ENCODE measurements at places on chromosomes 16 and 17. TPM values are rescaled to one million over a fixed set of nuclear protein-coding genes. Genes with fewer than 3 reads are reported as not detected.

DNA sequence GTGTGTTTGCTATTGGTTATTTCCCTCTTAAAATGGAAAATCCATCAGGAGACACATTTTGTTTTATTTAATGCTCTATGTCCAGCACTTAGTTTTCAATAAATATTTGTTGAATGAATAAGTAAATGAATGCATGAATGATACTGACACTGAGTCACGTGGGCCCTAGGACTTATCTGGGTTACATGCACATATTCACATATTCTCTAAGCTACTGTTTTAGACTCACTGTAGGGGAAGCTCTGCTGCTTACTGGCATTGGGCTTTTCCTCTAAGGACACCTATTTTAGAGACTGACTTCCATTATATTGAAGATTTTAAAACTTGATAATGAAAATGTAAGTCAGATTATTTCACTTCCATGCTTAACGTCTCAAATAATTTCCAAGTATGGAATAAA, 327.2 kb downstream of the UTP18 start:
- DNase-seq: no peak

DNA sequence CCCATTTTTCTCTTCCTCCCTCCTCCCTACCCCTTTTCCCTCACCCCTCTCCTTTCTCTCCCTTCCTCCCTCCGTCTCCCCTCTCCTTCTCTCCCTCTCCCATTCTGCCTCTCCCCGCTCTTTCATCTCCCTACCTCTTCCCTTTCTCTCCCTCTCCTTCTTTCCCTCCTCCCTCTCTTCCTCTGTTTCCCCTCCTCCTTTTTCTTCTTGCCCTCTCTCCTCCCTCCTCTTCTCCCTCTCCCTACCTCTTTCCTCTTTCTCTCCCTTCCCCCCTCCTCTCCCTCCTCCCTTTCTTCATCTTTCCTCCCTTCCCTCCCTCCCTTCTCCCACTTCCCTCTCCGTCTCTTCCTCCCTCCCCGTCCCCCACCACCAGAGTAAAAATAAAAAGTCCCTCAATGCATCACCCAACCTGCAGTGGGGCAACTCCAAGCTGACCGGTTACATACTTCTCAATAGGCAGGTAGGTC, 10.4 kb downstream of the CHD9NB start:
- no peak for DNase-seq

- DNase-seq: peak; percentile 75
These were observed 9.6 kb upstream of the ZFHX3 start for GRCh38 chr16:73057291-73058210.

- no peak for DNase-seq
These were observed 37.6 kb downstream of the FTO start for GRCh38 chr16:53741546-53741945.

- DNase-seq: no peak
These were observed 36.6 kb downstream of the MPRIP start for GRCh38 chr17:17078832-17079231.

DNA sequence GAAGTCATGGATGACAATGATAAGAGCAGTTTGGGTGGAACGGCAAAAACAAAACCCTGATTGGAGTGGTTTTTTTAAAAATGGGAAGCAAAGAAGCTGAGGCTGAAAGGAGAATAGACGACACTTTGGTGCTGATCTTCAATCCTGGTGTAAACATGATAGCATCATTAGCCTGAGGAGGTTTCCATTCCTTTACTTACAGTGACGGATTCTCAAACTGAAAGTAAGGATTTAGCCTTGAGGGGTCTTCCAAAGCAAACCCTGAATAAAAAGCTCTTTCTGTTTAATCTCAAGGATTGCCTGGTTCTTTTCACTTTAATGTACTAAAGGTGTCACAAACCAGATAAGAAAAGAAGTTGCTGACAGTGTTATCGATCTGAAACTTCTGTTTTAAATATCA, 69.3 kb downstream of the KCNJ2 start:
- no peak for DNase-seq

GRCh38 chr16:84599521-84600202, 18.2 kb downstream of the COTL1 start:
- peak; percentile 94 for DNase-seq

The TBC1D3 gene
- total RNA-seq: 0.18 TPM

The GNG13 gene
- not detected for total RNA-seq

DNA sequence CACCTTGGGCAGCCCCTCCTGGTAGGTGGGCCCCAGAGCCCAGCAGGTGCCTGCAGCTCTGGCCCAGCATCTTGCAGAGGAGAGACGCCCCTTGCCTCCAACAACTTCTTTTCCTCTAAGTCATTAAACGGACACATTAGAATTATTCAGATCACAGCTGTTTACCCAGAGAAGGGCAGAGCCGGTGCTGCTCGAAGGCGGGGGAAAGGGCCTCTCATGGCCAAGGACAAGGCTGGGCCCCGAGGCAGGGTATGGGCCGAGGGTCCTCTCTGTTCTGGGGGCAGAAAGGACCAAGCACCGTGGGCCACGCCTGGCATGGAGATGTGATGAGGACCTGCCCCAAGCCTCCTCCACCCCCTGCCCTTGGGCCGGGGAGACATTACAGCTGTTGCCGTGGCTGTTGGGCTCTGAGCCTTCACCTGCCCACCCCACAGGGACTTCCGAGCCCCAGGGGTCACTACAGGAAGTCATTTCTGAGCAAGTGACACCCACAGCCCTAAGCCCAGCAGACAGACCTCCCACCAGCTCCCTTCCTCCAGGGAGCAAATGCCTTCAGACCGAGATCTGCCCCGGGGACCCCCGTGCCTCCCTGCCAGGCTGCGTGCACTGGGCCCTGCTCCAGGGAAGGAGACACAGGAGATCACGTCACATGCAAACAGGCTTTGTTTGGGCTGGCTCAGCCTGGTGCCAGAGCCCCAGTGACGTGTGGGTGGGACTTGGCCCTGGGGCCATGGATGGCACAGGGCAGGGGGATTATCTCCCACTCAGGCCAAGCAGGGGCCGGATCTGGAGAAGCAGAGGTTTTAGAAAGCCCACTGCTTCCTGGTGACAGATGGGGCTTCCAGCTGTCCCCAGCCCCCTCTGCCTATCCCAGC, 699 bp upstream of the PVALEF start:
- DNase-seq: peak; percentile 68

DNA sequence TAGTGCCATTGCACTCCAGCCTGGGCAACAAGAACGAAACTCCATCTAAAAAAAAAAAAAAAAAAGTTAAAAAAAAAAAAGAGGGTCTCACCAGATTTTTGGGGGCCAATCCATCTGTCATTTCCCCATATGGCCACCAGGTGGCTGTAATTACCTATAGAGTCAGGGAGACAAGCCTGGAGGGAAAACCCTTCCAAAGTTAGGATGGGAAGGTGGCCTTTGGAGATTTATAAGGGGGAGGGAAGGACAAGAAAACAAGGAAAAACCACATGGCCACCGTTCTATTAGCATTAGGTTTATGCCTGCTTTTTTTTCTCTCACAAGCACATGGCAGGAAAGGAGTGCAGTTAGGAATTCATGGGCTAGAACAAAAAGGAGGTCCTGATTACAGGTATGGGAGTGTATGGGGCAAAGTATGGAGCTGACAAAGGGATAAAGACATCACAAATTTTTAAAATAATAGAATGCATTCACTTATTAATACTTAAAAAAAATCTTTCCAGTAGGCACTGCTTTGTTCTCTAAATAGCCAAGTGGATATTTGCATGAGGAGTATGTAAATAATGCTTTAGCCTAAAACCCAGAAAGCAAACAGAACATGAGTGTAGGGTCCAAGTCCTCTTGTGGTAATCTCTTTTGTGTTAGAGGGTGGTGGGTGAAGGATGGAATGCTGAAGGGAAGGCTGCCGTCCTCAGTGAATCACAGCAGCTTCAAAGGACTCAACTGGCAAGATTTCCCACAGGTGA, 5.1 kb downstream of the CYB5D1 start:
- peak; percentile 91 for DNase-seq

- no peak for DNase-seq
These were observed 21.8 kb upstream of the NAGLU start for GRCh38 chr17:42514279-42514678.

The RNF166 gene
- 27.2 TPM for total RNA-seq

The OTOA gene
- not detected for total RNA-seq

The TLCD1 gene
- total RNA-seq: 12.1 TPM

GRCh38 chr16:19765860-19766553, 47.9 kb downstream of the IQCK start:
- no peak for DNase-seq
